A549 treated with Mapracorat at 1 μM for 4 hours (cell line): ENCODE measurements at places on chromosomes 6 and 20. TPM values are rescaled to one million over a fixed set of nuclear protein-coding genes. Genes with fewer than 3 reads are reported as not detected.

MRPS18B gene
- total RNA-seq = 68.8 to 112 TPM (median 72.9 TPM) in 5 replicates

SIM1 gene
- total RNA-seq = not detected in 5 replicates

CCR6 gene
- 0.06 to 0.16 TPM (median 0.09 TPM) in 3 of 5 replicates, not detected in the others for total RNA-seq

CLDN20 gene
- not detected in 5 replicates for total RNA-seq

DNMT3B gene
- total RNA-seq = 3.3 to 4.6 TPM (median 4.2 TPM) in 5 replicates

HLA-DOB gene
- total RNA-seq = 0.11 to 0.20 TPM in 2 of 5 replicates, not detected in the others

MYCT1 gene
- total RNA-seq = not detected in 5 replicates

PRR18 gene
- 0.06 to 0.39 TPM (median 0.18 TPM) in 4 of 5 replicates, not detected in the other for total RNA-seq

VPS16 gene
- 24.5 to 36.5 TPM (median 33.8 TPM) in 5 replicates for total RNA-seq

SPO11 gene
- total RNA-seq = not detected in 5 replicates

SYNE1 gene
- 20.2 to 27.3 TPM (median 21.6 TPM) in 5 replicates for total RNA-seq

SLC52A3 gene
- 0.32 to 0.57 TPM (median 0.48 TPM) in 5 replicates for total RNA-seq

TMEM74B gene
- total RNA-seq = 3.0 to 5.0 TPM (median 4.7 TPM) in 5 replicates

TNF gene
- 0.07 to 0.15 TPM (median 0.14 TPM) in 3 of 5 replicates, not detected in the others for total RNA-seq

TBX18 gene
- 14.9 to 22.2 TPM (median 20.2 TPM) in 5 replicates for total RNA-seq

GNRH2 gene
- 0.41 TPM in 1 of 5 replicates, not detected in the others for total RNA-seq

GSTA3 gene
- not detected in 5 replicates for total RNA-seq

TMEM217 gene
- 0.33 to 0.71 TPM (median 0.43 TPM) in 5 replicates for total RNA-seq

SYCP2L gene
- total RNA-seq = 1.7 to 2.9 TPM (median 2.5 TPM) in 5 replicates

MYMX gene
- total RNA-seq = not detected in 5 replicates

WFDC10A gene
- total RNA-seq = not detected in 5 replicates

LINC00237 gene
- not detected in 5 replicates for total RNA-seq

ANGPT4 gene
- 0.03 to 0.05 TPM (median 0.03 TPM) in 3 of 5 replicates, not detected in the others for total RNA-seq

PPP1R3D gene
- total RNA-seq = 1.9 to 3.1 TPM (median 2.4 TPM) in 5 replicates

HLA-DMA gene
- total RNA-seq = 2.4 to 3.3 TPM (median 2.6 TPM) in 5 replicates

RIPOR2 gene
- 0.35 to 0.66 TPM (median 0.48 TPM) in 5 replicates for total RNA-seq

SLCO4A1 gene
- total RNA-seq = 9.2 to 14.1 TPM (median 11.9 TPM) in 5 replicates

MYLIP gene
- 2.1 to 2.5 TPM (median 2.4 TPM) in 5 replicates for total RNA-seq

TBXT gene
- not detected in 5 replicates for total RNA-seq
